ENCODE measurements at places on chromosomes 5 and 9.
A peak's percentile ranks its signal among the peaks of the same experiment; 100 is the strongest.

DNA sequence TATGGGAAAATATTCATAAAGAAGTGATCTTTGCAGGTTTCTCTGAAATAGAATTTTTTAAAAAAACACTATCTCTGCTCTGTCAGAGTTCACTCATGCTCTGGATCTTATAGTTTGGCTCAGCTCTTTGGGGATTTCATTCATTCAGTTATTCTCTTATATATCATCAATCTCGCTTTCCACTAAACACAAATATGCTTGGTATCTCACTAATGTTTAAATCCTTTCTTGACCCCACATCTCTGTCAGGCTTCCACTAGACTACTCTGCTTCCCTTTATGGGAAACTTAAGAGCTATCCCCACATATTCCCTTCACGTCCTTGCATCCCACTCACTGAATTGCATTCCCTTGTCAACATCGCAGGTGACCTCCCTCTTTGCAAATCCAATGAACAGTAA is 396.1 kb downstream of the ENC1 start:
- peak; percentile 55 for DNase-seq

- peak; percentile 58 for DNase-seq
Observed at GRCh38 chr5:175517824-175518450, 39.6 kb downstream of the SFXN1 start.

- no peak for DNase-seq
Observed at GRCh38 chr5:173778784-173779304, 109.3 kb upstream of the CPEB4 start.

DNA sequence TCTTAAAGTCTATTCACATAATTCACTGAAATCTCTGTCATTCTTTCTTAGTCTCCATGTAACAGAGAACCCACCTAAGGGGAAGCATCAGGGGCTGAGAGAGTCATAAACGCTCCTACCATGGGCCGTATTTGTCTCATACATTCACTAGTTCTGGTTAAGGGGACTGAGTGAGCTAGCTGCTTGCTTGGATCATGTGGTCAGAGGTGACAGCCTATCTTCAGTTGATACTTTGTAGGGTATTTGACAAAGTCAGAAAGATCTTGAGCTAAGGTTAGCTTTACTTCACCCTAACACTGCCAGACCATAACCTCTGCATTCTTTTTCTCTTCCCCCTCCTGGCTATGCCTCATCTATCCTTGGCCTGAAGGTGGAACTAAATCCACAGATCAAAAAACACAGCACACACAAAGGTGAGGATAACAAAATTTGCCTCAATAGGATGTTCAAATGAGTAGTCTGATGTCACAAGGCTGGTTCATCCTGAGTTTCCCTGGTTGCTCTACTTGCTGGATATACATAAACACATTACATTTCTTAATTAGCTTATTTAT is 66.5 kb downstream of the MARCHF3 start:
- no peak for DNase-seq

- DNase-seq: peak; percentile 14
Observed at GRCh38 chr5:95256991-95257390, 27.9 kb downstream of the MCTP1 start.

- DNase-seq: no peak
Observed at GRCh38 chr5:100659080-100659795, 124.1 kb downstream of the FAM174A start.

GRCh38 chr5:124446120-124446519 is 300.3 kb downstream of the ZNF608 start:
- no peak for DNase-seq

GRCh38 chr5:172437445-172438318 is 16.6 kb downstream of the SH3PXD2B start:
- peak; percentile 91 for DNase-seq

GRCh38 chr9:128138001-128138400 is 10.5 kb upstream of the PTGES2 start:
- no peak for DNase-seq

DNA sequence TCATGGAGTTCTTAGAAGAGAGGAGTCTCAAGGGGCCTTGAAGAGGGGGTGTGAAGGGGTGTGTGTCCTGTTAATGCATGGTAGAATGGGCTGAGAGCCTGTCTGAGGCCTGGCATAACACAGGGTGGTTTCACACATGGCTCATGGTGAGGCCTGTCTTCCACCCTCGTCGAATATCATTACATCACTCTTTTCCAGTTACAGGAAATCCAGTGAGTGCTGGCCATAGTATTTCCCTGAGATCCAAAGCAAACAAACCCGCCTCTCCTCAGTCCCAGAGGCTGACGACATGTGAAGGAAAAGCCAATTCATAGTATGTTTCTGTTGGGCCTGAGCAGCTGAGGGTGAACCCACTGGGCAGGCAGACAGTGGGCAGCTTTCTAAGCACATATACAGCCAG is 159.4 kb upstream of the NR3C1 start:
- DNase-seq: peak; percentile 56

DNA sequence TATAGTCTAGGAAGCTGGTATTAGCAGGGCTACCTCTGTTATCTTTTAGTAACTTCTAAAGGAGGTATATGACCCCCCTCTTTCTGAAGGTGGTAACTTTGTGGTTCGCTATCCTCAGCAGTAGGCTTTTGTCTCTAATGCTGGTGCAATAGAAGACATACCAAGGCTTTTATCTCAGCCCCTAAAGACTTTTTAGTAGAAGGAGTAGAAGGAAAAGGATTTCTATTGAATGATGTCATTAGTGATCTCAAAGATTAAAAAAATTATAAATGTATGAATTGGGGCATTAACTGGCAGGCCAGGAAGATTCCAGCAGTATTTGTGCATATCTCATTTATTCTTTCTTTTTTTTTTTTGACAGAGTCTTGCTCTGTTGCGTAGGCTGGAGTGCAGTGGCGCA is 78.2 kb downstream of the RAI14 start:
- peak; percentile 55 for DNase-seq

DNA sequence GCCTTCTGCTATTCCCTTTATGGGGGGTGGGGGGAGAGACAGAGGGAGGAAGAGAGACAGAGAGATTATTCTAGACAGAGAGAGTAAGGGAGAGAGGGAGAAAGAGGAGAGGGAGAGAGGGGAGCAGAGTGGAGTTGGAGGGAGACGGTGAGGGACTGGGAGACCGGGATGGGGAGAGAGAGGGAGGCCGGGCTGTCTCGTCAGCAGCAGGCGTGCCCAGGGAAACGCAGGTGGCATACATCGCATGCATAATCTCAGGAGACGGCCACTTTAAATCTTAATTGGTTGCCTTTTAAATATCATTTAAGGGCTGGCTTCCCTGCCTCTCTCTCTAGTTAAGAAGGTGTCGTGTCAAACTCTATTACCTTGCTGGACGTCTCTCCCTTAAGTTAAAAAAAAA is 8.4 kb downstream of the IRX4 start:
- no peak for DNase-seq

GRCh38 chr5:74156728-74157383 is 483.7 kb downstream of the ENC1 start:
- DNase-seq: no peak

- no peak for DNase-seq
Observed at GRCh38 chr9:64128572-64128971, 1156.4 kb downstream of the FOXD4L5 start.

DNA sequence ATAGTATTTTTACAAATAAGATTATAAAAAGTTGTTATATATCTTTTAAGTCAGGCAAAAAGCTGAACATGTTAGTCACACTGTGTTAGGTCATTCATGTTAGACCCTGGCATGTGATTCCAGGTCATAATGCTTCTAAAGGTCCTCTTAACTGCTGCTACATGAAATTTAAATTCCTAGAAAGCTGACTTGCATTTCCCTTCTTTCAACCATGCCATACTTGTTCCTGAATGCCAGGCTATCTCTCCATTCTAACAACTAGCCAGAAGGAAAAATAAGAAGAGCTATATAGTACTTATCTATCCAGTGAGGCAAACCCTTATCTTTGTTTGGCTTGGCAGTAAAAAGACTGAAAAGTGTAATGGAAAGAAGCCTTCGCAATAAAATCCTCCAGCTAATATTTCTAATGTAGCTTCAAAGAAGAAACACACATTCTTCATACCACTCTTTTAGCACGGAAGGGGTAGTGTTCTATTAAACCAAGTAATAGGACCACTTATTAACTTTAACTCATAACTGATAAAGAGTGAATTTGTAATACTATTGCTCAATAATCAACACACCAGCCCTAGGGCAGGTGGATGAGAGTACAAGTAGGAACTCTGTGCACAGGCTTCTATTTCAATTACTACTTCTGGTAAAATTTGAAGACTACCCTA is 310.2 kb downstream of the PDE4D start:
- no peak for DNase-seq

GRCh38 chr9:75089373-75089766 is 1.1 kb downstream of the OSTF1 start:
- no peak for DNase-seq

DNA sequence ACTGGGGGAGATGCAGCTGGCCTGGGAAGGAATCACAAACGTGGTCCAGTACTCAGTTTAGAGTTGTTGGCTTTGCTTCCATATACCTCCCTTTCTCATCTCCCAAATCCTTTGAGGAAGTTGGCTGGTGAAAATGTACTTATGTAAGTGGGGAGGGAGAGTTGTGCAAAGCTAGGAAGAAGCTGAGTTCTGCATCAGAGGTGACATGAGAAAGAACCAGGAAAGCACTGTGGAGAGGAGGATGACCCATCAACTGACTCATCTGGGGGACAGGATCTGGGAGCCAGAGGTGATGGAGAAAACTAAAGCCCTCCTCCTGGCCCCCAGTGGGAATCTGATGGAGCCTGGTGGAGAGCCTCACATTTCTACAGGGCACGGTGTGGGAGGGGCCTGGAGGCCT is 16.2 kb downstream of the KCNMB1 start:
- DNase-seq: no peak

GRCh38 chr9:135023088-135023785 is 64.2 kb upstream of the OLFM1 start:
- no peak for DNase-seq

GRCh38 chr5:145203193-145203592 is 631.9 kb downstream of the PRELID2 start:
- DNase-seq: no peak

All from fibroblast of skin of abdomen (primary cell).